ENCODE measurements at places on chromosomes 7 and 10.

DNA sequence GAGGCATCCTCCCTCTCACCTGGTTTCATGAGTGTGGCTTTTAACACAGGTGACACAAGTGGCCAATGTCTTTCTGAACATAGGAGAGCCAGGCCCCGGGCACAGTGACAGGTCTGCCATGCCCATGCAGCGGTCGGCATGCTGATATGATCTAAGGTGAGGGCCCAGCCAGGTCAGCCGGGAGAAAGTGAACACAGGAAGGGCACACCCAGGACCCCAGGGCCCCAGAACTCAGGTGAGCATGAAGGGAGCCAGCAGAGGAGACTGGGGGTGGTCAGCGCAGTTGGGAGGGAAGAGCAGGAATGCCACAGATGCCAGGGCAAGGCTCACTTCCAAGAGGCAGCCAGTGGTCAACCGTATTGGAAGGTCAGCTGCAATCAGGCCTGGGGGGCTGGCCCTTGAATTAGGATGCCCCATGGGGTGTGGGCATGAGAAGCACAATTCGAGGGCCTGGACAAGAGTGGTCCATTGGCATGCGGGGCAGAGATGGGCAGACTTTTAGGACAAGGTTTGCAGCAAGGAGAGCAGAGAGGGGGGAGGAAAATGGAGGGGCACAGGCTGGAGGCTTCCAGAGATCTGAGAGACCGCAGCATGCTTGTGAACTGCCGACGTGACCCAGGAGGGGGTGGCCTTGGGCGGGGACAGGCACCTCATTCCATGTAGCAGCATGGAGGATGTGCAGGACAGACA is 3.9 kb upstream of the INPP5A start:
- no peak for DNase-seq

- DNase-seq, result no peak
Observed at GRCh38 chr10:48768144-48768766, 83.6 kb downstream of the WDFY4 start.

DNA sequence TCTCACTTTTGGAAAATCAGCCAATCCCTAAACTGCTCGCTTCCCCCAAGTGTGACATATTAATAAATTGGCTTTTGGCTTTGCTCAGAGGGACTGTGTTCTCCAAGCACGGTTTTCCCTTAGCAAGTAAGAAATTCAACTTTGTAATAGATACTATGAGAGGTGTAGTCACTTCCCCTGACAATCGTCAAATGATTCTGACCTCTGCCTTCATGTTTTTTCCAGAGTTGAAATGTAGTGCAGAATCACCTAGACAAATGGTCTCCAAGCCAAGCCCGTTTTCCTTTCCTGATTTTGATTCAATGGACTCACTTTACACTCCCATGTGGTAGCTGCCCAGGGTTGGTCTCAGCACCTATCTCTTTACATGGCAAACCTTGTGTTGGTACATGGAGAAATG is 99.1 kb downstream of the ARL4A start:
- DNase-seq, result no peak

- DNase-seq, result no peak
Observed at GRCh38 chr7:73519867-73520672, 2.0 kb downstream of the BAZ1B start.

DNA sequence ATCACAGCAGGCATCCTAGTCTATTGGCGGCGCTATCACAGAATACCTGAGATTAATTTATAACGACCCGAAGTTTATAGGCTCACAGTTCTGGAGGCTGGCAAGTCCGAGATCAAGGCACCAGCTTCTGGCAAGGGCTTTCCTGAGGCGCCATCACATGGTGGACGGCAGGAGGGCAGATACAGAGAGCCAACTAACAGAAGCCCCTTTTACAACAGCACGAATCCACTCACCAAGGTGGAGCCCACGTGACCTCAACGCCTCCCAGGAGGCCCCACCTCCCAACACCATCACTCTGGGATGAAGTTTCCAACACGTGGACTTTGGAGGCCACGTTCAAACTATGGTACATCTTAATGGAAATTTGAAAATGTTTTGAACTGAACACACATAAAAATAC is 255.3 kb downstream of the ELFN1 start:
- DNase-seq, result no peak

DNA sequence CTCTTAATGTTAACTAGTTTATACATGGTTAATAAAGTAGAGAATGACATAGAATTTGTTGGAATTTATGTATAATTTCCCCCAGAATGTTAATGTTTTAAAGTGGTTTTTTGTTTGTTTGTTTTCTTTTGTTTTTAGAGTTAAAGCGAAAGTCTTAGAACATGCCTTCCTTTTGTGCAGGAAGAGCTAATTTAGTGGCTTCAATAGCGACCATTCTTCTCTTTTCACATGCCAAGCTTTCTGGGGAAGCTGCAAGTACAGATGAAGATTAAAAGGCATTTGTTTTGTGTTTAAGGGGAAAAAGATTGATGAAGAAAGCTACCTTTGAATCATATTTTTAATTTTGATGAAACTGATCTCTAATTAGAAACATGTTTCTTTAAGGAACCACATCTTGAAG is 256.3 kb upstream of the CSTF2T start:
- DNase-seq, result no peak

- DNase-seq, result no peak
Observed at GRCh38 chr10:14010101-14010558, 320.6 kb downstream of the FRMD4A start.

DNA sequence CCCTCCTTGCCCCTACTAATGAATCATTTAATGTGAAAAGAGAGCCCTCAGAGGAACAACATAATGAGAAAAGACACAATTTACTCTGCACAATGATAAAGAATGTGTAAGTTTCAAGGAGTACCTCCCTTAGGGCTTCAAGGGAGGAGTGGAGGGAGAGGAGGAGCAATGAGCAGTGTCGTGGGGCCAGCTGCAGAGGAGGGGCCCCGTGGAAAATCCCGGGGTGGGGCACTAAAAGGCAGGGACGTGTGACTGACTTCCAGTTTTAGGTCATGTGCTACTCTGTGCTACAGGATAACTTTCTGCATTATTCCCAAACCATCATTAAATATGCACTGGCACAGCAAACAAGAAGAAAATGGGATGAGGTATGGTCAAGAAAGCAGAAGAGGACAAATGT is 108.1 kb downstream of the ANLN start:
- DNase-seq, result no peak

GRCh38 chr7:102425639-102426267 is 7.6 kb upstream of the ORAI2 start:
- DNase-seq, result peak; percentile 68

DNA sequence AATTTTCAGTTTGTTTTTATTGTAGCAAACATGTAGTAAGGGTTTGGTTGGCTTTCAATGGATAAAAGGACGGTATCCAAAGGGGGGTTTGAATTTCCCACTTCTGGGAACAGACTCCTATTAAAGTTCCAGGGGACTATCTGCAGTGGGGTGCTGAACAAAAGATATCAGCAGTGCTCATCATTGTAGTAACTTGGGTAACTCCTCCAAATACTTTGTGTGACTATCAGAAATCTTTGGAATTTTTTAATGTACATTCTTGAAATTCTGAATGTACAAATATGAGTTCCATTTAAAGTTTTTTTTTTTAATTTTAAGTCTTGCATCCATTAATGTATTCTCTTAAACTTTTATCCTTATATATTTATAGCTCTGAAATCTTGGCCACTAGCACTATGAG is 42.1 kb downstream of the CYP51A1 start:
- no peak for DNase-seq

GRCh38 chr10:46541017-46541661 is 15.3 kb downstream of the GPRIN2 start:
- no peak for DNase-seq

- DNase-seq, result no peak
Observed at GRCh38 chr7:29132980-29133379, 13.4 kb downstream of the CPVL start.

- DNase-seq, result no peak
Observed at GRCh38 chr10:30411263-30411662, 22.7 kb upstream of the MAP3K8 start.

GRCh38 chr10:84138478-84139125 is 707 bp upstream of the GHITM start:
- no peak for DNase-seq

GRCh38 chr7:82194016-82194643 is 249.4 kb downstream of the CACNA2D1 start:
- DNase-seq, result no peak

DNA sequence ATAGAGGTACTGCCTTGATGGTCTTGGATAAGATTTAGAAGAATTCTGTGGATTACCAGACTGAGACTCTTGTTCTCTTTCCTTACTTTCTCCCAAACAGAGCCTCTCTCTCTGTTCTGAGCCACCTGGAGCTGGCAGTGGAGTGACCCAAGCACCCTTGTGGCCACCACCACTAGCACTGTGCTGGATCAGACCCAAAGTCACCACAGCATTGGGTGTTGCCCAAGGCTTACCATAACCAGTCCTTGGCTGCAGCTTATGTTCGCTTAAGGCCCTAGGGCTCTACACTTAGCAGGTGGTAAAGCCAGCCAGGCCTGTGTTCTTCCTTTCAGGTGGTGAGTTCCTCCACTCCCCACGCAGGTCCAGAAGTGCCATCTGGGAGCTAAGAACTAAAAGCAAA is 79.8 kb downstream of the SEM1 start:
- no peak for DNase-seq

DNA sequence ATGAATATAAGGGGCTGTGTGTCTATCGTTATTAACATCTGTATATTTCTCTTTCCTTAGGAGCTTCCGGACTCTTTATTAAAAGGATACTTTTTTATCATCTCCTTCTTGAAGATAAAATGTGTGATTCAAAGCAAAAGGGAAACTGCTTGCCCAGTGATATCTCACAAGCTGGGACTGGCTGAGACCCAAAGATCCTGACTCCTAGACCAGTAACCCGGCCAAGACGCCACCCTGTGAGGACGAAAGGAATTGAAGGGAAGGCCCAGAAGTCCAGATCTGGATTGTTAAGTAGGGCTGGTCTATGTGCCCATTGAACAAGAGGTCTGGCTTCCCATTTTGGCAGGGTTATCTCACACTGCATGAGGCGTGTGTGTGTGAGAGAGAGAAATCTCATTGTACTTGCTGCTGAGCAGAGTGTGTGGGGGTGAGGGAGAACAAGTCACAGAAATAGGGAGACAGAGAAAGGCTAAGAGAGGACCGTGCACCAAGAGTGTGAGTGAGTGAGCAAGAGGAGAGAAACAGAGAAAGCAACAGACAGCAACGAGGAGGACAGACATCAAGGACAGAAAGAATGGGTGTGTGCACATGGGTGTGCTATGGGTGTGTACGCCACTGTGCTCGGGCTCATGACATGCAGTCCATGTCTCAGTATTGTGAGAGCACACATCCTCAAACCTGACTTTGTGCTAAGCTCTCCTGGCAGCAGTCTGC is 75.4 kb downstream of the PLXNA4 start:
- no peak for DNase-seq

GRCh38 chr7:72321637-72322036 is 90.5 kb downstream of the CALN1 start:
- DNase-seq, result no peak

GRCh38 chr7:99120916-99121315 is 23.0 kb downstream of the SMURF1 start:
- DNase-seq, result no peak

DNA sequence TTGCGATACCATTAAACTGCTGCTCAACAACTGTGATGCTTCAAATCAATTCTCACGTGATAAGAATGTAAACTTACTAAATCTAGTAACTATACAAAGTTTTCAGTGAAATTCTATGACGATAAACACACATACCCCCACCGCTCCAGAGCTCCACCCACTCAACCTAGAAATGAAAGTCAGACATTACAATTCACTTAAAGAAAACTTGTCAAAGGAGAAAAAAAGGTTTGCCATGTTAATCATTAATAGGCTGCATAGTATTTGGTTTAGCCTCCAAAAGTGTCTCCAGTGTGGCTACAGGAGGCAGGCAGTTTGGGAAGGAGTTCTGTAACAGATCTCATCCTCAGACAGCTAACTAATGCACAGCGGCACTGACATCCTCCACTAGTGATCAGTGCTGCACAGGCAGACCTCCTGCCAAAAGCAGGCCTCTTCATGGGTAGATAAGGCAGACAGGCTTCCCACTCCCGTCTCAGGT is 3.1 kb downstream of the HERPUD2 start:
- DNase-seq, result no peak

- DNase-seq, result no peak
Observed at GRCh38 chr10:36671607-36672006, 453.8 kb upstream of the ANKRD30A start.

DNA sequence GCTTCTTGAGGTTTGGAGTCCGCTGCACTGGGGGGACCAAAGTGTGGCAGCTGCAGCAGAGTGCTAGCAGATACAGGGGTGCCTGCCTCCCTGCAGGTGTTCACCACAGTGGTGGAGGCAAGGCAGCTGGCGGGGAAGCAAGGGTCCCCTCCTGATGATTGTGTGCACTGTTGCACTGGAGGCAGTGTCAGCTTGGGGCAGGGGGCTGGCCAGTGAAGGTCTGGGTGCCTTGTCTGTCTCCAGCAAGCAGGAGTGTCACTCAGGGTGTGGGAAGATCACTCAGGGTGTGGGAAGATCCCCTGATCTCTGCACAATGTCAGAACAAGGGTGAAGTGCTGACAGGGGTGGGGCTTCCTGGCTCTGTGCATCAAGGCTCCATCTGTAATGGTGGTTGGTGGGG is 36.3 kb upstream of the PPP1R3A start:
- no peak for DNase-seq

- DNase-seq, result no peak
Observed at GRCh38 chr7:50860174-50860573, 77.5 kb upstream of the GRB10 start.

DNA sequence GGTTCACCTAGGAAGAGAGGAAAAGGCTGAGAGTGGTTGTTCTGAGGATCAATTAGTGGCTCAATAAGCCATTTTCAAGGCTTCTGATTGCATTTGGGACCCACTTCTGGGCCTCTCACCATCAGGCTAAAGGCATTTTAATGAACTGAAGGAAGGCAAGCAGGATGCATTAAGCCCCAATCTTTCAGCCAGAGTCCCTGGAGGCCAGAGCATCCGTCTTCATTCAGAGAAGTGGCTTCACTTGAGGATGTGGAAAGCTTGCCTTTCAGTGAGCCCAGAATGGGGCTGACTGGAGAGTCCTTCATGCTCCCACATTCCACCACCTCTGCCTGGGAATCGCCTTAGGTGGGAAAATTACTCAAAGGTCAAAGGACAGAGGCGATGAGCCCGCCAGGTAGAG is 41.8 kb downstream of the COL17A1 start:
- DNase-seq, result no peak

DNA sequence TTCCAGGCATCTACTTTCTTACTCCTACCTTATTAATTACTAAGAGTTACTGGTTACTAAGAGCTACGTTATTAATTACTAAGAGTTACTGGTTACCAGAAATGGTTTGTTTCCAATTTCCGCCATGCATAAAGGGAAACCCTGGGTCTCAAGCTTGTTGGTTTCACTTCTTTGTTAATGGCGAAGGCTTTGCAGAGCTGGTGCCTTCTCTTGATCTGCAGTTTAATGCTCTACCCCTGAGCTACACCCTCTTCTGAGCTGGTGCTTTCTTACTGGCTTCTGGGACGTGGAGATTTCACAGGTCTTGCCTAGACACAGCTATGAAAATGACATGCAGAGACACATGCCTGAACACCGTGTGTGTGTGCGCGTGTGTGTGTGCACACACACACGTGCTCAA is 560 bp downstream of the CPA4 start:
- DNase-seq, result no peak

GRCh38 chr10:70228491-70228890 is 4.7 kb downstream of the PPA1 start:
- no peak for DNase-seq

- DNase-seq, result no peak
Observed at GRCh38 chr10:103921750-103922195, 3.8 kb upstream of the STN1 start.
